Endodermal cell (in vitro differentiated cells): ENCODE measurements at places on chromosomes 12 and 14. TPM values are rescaled to one million over a fixed set of nuclear protein-coding genes. Genes with fewer than 3 reads are reported as not detected.
A peak's percentile ranks its signal among the peaks of the same experiment; 100 is the strongest.

DNA sequence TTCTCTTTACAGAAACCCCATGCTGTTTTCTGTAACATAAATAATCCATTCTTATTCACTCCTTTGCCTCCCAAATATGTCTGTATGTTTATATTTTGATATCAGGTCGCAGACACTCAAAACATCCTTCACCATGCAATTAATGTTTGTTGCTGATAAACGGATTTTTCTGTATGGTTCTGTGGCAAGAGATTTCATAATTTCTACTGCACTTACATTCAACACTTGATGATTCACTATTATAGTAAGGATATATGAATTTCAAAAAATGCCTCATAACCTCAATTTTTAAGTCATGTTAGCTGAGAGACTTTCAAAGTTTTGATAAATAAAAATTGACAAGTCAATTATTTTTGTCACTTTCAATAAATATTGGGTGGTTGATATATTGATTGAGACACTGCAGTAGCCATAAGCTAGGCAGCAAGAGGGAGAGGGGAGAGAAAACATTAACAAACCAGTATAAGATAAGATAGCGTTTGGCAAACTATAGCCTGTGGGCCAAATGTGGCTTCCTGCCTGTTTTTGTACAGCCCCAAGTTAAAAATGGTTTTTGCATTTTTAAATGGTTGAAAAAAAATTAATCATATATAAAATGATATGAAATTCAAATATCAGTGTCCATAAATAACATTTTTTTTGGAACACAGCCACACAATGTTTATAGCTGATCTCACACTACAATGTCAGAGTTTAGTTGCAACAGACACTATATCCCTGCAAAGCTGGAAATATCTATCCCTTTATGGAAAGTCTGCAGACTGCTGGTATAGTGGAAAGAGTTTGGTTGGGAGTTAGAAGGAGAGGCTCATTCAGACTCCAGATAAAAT is 18.3 kb downstream of the ALDH6A1 start:
- no peaks in the 10 kb centered on the region for H3K4me1 ChIP-seq
- peaks cover 49% of the 10 kb centered on the region for H3K36me3 ChIP-seq
- no peak overlapping the region for H3K4me3 ChIP-seq
- H3K27ac ChIP-seq = no peak overlapping the region
- no peaks in the 10 kb centered on the region for H3K27me3 ChIP-seq

DNA sequence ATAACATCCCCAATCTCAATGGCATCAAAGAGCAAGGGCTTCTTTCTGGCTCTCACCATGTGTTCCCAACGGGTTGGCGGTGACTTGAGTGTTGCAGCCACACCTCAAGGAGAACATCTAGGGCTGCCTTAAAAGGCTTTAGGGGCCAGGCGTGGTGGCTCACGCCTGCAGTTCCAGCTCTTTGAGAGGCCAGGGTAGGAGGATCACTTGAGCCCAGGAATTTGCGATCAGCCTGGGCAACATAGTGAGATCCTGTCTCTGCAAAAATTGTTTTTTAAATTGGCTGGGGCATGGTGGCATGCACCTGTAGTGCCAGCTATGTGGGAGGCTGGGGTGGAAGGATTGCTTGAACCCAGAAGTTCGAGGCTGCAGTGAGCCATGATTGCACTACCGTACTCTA is 14.9 kb downstream of the RFLNA start:
- no peaks in the 10 kb centered on the region for H3K27me3 ChIP-seq
- DNase-seq = no peak
- no peaks in the 10 kb centered on the region for H3K36me3 ChIP-seq
- no peak overlapping the region for H3K27ac ChIP-seq
- H3K4me1 ChIP-seq = no peaks in the 10 kb centered on the region

DNA sequence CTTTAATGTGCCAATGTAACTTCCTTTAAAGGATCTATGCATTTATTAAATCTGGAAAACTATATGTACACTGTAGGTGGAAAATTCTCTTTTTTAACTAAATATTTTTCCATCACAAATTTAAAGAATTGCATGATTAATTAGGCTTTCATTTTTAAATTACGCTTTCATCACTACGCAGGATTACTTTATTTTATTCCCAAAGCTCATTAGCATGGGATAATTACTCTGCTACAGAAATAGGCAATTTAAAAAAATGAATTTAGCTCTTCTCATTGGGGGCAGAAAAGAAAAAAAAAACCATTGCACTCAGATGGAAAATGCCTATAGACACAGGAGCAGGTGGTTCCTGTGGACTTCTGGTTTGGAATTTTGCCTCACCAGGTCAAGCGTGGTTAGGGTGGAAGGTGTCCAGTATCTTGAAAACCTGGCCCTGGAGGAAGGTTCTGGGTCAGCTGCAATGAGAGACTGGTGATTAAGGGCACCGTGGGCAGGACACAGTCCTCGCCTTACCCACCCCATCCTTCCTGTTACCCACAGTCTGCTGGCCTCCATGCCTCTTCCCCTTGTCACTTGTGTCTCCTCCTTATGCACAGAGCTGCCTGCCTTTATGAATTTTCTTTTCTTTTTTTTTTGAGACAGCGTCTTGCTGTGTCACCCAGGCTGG is 17.3 kb upstream of the RIN3 start:
- no peak overlapping the region for H3K4me3 ChIP-seq
- H3K27ac ChIP-seq = no peak overlapping the region
- H3K4me1 ChIP-seq = no peaks in the 10 kb centered on the region
- H3K27me3 ChIP-seq = no peaks in the 10 kb centered on the region
- H3K36me3 ChIP-seq = no peaks in the 10 kb centered on the region

DNA sequence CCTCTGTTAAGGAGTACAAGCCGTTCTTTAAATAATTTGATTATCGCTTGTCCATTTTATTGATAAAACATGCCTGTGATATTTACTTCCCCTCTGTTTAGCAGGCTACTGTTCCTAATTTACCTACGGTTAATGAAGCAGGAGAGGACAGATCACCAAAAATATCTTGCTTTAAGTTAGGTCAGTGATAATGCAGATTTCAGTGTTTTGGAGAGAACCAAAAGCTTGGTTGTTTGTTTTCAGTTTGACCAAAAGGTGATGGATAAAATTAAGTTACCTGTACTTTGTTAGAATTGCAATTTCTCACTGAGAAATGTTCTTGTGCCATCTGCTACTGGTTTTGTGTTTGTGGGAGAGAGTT is 958 bp downstream of the SPATS2 start:
- H3K4me3 ChIP-seq = peak overlapping the region; percentile 93
- peaks cover 6% of the 10 kb centered on the region for H3K4me1 ChIP-seq
- peaks cover 14% of the 10 kb centered on the region for H3K36me3 ChIP-seq
- no peak for DNase-seq
- no peaks in the 10 kb centered on the region for H3K27me3 ChIP-seq
- no peak overlapping the region for H3K27ac ChIP-seq

GRCh38 chr12:9667403-9668160 is 1.9 kb upstream of the CLEC2D start:
- peaks cover 19% of the 10 kb centered on the region for H3K36me3 ChIP-seq
- H3K4me3 ChIP-seq = no peak overlapping the region

DNA sequence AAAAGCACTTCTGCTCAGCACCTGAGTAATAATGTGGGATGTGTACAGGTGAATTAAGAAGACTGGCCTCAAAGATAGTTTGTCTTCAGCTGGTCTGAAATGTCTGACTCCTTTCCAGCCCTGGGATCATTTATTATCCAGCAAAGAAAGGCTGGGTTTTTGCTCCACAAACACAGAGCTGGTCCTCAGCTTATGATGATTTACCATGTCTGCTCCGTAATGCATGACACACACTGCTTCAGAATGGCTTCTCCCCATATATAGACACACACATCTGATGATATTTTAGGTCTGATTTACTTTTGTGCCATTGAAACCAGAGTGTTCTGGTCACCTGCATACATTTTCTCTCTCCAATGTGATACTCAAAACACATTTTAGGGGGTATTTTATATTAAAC is 225.0 kb downstream of the SLC25A21 start:
- peaks cover 13% of the 10 kb centered on the region for H3K27me3 ChIP-seq
- no peak overlapping the region for H3K27ac ChIP-seq
- H3K36me3 ChIP-seq = no peaks in the 10 kb centered on the region
- no peak for DNase-seq

- no peak overlapping the region for H3K27ac ChIP-seq
- no peaks in the 10 kb centered on the region for H3K4me1 ChIP-seq
- H3K27me3 ChIP-seq = peaks cover 17% of the 10 kb centered on the region
- H3K4me3 ChIP-seq = no peak overlapping the region
- no peak for DNase-seq
- no peaks in the 10 kb centered on the region for H3K36me3 ChIP-seq
These were observed 41.3 kb downstream of the NTF3 start for GRCh38 chr12:5473076-5473782.

- no peaks in the 10 kb centered on the region for H3K27me3 ChIP-seq
- H3K27ac ChIP-seq = no peak overlapping the region
- DNase-seq = no peak
- no peaks in the 10 kb centered on the region for H3K4me1 ChIP-seq
- no peak overlapping the region for H3K4me3 ChIP-seq
These were observed 28.7 kb upstream of the SOS2 start for GRCh38 chr14:50260072-50260471.

GRCh38 chr14:95741038-95741490 is 27.1 kb upstream of the TCL1A start:
- no peak for DNase-seq
- H3K4me3 ChIP-seq = no peak overlapping the region
- H3K27me3 ChIP-seq = peaks cover 6% of the 10 kb centered on the region
- H3K27ac ChIP-seq = no peak overlapping the region

- no peak overlapping the region for H3K27ac ChIP-seq
- H3K4me1 ChIP-seq = no peaks in the 10 kb centered on the region
- DNase-seq = no peak
- no peak overlapping the region for H3K4me3 ChIP-seq
- H3K27me3 ChIP-seq = no peaks in the 10 kb centered on the region
These were observed 71.8 kb upstream of the TMX1 start for GRCh38 chr14:51168215-51168613.

DNA sequence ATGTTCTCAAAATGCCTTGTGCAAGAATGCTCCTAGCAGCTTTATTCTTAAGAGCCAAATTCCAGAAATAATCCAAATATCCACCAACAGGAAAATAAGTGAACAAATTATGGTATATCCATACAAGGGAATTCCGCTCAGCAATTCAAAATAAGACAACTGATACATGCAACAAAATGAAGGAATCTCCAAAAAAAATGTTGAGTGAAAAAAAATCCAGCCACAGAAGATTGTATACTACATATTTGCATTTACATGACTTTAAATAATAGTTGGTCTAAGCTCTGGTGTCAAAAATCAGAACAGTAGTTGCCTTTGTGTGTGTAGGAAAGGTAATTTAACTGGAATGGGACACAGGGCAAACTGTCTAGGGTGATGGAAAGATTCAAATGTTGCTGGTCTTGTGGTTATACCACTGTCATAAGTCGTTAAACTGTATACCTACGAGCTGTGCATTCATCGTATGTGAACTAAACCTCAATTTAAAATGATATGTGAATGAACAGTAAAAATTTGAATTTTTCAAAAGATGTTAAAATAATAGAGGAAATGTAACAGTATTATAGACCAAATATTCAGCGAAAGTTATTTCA is 3.2 kb downstream of the CD69 start:
- no peak overlapping the region for H3K4me3 ChIP-seq
- H3K36me3 ChIP-seq = no peaks in the 10 kb centered on the region
- no peak overlapping the region for H3K27ac ChIP-seq
- no peaks in the 10 kb centered on the region for H3K27me3 ChIP-seq
- DNase-seq = no peak

GRCh38 chr14:102824832-102825231 is 47.6 kb downstream of the TRAF3 start:
- no peak overlapping the region for H3K4me3 ChIP-seq
- no peaks in the 10 kb centered on the region for H3K4me1 ChIP-seq
- DNase-seq = no peak
- no peaks in the 10 kb centered on the region for H3K27me3 ChIP-seq
- no peak overlapping the region for H3K27ac ChIP-seq

DNA sequence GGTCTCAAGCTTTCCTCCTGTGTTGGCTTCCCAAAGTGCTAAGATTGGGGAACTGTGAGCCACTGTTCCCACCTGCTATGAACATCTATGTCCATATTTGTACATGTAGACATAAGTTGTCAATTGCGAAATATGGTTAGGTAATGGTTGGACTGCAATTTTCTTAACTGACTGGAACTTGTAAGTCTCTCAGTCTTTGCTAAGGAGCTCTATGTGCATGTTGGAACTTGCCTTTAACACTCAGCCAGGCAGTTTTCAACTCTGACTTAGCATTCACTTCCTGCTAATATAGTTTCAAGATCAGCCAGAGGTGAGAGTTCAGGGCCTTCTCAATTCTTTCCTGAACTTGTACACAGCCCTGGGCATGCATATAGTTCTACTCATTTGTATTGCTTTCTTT is 44.5 kb upstream of the EEA1 start:
- no peak overlapping the region for H3K27ac ChIP-seq
- no peaks in the 10 kb centered on the region for H3K36me3 ChIP-seq
- H3K27me3 ChIP-seq = no peaks in the 10 kb centered on the region
- no peaks in the 10 kb centered on the region for H3K4me1 ChIP-seq
- no peak for DNase-seq

DNA sequence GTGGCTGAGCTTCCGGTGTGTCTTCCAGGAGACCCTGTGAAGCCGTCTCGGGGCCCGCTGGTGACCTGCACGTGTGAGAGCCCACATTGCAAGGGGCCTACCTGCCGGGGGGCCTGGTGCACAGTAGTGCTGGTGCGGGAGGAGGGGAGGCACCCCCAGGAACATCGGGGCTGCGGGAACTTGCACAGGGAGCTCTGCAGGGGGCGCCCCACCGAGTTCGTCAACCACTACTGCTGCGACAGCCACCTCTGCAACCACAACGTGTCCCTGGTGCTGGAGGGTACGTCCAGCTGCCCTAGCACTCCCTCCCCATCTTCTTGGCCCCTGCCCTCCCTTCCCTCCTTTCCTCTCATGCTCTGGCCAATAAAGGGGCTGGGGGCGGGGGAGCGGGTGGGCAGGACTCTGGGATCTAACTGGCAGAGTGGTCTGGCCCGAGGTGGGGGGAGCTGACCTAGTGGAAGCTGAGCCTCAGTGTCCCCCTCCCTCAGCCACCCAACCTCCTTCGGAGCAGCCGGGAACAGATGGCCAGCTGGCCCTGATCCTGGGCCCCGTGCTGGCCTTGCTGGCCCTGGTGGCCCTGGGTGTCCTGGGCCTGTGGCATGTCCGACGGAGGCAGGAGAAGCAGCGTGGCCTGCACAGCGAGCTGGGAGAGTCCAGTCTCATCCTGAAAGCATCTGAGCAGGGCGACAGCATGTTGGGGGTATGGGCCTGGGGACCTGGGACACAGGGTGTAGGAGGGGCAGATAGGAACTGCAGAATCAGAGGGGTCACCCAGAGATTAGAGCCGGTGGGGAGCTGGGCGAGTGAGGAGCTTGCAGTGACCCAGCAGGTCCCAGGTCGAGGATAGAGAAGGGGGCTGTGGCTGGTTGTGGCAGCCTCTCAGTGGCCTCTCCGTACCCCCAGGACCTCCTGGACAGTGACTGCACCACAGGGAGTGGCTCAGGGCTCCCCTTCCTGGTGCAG is 6.0 kb downstream of the ACVRL1 start:
- H3K4me3 ChIP-seq = no peak overlapping the region
- H3K27ac ChIP-seq = no peak overlapping the region
- DNase-seq = peak; percentile 86
- H3K4me1 ChIP-seq = peaks cover 6% of the 10 kb centered on the region
- peaks cover 13% of the 10 kb centered on the region for H3K27me3 ChIP-seq

The AMDHD1 gene
- total RNA-seq = 0.46 and 0.72 TPM in 2 replicates

The STON2 gene
- total RNA-seq = 43.9 and 46.8 TPM in 2 replicates

The PRICKLE1 gene
- total RNA-seq = 19.2 and 20.6 TPM in 2 replicates
